ENCODE measurements at places on chromosomes 1 and 21.

- no peak for DNase-seq
Observed at GRCh38 chr1:192635939-192636338, at the start of gene RGS13. Gene RGS13 (plus strand): TSS chr1:192636147. CDS start chr1:192644335, 8,188 bp downstream.

DNA sequence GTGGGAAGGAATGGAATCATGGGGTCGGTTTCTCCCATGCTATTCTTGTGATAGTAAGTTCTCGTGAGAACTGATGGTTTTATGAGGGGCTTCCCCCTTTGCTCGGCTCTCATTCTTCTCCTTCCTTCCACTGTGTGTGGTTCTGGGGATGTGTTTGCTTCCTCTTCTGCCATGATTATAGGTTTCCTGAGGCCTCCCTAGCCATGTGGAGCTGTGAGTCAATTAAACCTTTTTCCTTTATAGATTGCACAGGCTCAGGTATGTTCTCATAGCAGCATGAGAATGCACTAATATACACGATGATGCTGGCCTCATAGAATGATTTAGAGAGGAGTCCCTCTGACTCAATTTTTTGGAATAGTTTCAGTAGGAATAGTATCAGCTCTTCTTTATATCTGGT lies 195.4 kb upstream of the IVNS1ABP start:
- no peak for DNase-seq

GRCh38 chr1:157704878-157705277 lies 4.3 kb upstream of the FCRL3 start:
- DNase-seq, result no peak

DNA sequence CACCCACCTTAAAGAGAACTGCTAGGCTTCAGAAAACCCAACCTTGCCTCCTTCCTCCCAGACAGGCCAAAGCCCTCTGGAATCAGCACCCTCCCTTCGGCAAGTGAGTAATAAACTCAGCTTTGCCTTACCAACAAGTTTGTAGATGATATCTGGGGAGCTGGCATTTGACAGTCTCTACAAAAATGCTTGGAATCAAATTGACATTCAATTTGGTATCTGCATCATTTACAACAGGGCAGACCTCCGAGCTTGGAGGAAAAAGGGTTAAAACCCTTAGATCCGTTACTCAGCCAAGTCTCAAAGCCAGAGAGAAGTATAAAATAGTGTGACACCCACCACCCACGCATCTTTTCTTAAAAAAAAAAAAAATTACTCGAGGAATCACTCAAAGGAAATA lies 149.3 kb upstream of the EDN2 start:
- DNase-seq, result no peak

DNA sequence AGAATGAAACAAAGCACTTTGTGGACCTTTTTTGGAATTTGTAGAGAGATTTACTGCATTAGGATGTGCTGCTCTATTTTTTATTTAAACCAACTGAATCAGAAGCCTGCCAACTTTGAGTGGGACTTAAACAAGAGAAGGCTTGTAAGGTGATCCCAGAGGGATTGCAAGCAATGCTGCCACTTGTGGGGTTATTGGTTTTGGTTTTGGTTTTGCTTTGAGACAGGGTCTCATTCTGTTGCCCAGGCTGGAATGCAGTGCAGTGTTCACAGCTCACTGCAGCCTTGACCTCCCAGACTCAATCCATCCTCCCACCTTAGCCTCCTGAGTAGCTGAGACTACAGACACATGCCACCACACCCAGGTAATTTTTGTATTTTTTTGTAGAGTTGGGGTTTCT lies 32.2 kb upstream of the GNG5 start:
- DNase-seq, result no peak

- DNase-seq, result no peak
Observed at GRCh38 chr1:14598498-14599182, at the start of gene KAZN. Gene KAZN (plus strand): TSS chr1:14598685.

GRCh38 chr1:203796236-203796605 lies 798 bp downstream of the ZBED6 start:
- peak; percentile 14 for DNase-seq

DNA sequence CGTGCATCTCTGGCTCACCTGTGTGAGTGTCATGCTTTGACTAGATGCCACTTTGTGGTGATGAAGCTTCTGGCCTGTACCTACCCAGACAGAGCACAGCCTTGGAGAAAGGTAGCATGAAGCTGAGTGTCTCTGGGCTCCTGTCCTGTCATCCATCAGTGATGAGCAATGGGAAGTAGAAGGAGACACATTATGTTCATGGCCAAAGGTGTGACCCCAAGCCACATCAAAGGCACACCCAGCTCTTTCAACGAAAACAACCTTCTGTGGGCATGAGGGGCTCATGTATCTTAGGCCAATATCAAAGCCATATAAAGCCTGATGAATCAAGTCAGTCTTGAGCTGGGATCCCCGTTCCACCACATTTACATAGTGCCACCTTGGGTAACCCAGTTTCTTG lies 1.0 kb upstream of the CLIC6 start:
- no peak for DNase-seq

- no peak for DNase-seq
Observed at GRCh38 chr1:24745711-24746413, 615 bp downstream of the CLIC4 start.

DNA sequence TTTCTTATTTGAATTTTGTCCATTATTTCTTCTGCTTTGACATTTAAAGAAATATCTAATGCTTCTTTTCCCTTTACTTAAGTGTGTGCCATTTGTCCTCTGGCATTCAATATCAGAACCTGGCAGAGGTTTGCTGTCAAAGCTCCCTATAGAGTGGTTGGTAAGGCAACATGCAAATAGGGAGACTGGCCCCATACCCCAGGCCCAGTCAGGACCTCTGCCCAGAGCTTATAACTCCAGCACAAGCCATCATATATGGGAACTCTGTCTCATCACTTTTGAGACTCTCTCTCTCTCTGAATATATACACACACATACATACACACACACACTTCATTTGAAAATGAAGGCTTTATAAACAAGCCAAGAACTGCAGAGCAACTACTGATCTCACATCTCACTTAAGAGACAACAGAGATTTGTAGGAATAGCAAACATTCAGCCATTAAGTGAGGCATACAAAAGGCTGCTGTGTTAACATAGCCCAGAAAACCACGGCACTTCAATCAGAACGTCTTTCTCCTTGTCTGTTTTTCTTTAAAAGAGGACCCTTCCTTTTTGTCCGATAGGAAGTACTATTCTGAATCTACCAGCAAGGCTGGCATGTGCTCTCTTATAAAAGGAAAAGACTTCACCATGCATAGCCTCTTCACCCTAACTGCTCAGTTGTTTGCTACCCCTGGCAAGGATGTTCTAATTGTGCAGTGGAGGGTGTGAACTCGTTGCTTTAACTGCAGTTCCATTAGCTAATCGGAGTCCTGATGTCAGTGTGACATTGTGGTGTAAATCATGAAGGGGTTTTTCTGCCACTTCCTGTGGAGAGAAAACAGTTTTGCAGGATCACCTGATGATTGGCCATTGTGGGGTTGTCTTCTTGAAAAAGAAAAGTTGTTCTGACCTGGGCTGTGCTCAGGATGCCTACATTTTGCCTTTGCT lies 101.7 kb downstream of the NR5A2 start:
- DNase-seq, result no peak

DNA sequence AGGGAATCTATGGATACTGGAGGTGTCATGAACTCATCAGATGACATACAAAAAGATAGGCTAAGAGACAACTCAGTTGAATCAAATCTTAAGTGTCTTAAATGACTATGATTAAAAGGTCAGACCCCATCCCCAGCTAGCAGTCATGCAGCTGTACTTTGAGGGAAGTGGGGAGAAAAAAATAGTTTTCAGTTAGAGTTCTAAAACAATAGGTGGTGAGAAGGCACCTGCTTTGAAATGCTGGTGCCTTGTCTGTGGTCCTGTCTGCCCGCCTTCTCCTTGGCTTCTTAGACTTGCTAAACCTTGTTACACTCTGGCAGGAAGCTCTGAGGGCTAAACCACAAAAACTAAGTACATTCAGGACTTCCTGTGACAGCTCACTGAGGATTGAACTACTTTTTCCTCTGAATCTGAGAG lies 15.3 kb downstream of the CD2 start:
- no peak for DNase-seq

DNA sequence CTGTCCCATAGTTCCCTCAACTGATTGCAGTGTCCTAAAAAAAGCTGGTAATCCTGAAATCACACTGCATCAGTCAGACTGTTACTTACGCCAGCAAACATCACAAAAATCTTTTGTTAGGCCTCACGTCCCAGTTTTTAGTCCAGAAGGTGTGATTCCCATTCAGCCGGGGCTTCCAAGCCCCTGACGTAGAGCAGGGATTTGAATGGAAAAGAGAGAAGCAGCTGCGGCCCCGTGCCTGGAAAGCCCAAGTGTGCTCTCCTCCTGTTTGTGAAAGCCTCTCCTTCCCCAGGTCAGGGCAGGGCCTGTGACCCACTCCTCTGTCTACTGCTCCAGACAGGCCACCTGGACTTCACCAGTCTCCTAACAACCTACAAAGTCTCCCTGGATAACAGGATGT lies 20.7 kb downstream of the KCNA10 start:
- DNase-seq, result no peak

- no peak for DNase-seq
Observed at GRCh38 chr1:225595452-225595851, 57.5 kb downstream of the ENAH start.

- no peak for DNase-seq
Observed at GRCh38 chr1:16153999-16154673, 1.7 kb downstream of the EPHA2 start.

GRCh38 chr1:9112961-9113880 lies 15.7 kb downstream of the GPR157 start:
- DNase-seq, result no peak

DNA sequence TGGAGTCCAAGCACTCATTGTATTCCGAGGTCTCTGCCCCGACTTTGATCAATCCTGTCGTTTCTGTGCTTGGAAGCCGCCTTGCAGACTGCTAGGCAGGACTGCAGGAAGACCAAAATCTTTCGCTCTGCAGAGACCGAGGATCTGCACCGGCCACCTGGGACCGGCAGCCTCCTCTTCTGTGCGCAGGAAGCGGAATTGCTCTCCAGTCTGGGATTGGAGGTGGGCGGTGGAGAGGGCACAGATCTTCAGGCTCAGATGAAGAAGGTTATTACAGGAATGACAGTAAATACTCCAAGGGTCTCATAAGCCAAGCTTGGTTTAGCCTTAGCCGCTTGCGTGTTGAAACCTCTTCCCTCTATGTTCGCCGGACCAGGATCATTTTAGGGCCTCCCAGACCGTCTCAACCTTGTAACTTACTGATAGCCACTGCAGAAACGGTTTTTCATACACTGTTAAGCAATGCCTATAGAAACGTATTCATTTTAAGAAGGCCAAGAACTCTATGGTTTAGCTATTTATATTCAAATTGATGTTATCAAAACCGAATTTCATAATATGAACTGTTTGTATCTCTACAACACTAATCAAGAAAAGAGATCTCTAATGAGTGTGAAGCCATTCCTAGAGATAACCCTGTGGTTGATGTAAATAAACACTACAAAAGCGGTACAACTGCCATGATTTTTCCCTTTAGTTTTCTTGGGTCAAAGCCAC lies 1.1 kb downstream of the MIA3 start:
- DNase-seq, result no peak

- DNase-seq, result no peak
Observed at GRCh38 chr1:235935235-235936225, 68.8 kb upstream of the LYST start.

DNA sequence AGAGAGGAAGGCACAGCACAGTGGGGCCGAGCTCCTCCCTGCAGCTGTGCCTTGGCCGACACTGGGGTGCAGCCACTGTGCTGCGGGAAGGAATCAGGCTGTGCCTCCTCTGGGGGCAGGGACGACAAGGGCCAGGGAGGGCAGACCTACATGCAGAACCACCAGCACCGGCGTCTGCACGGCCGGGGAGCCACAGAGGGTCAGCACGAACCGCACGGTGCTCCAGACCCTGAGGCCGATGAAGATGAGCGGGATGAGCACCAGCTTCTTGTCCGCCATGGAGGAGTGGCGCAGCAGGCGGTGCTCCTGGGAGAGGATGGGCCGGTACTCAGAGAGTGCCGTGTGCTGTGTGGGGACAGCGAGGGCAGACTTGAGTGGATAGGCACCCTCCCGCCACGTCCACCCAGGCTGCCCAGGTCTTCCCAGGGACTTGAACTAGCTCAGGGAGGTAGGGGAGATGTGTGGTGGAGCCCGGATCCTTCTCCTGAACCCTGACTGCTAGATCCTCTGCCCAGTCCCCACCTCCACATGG lies 23.5 kb downstream of the GPR157 start:
- DNase-seq, result no peak

- DNase-seq, result no peak
Observed at GRCh38 chr1:99062192-99062591, 57.5 kb upstream of the PLPPR5 start.

GRCh38 chr1:64171246-64171645 lies 32.2 kb upstream of the UBE2U start:
- DNase-seq, result no peak
